ENCODE measurements at places on chromosomes 2 and 18.

DNA sequence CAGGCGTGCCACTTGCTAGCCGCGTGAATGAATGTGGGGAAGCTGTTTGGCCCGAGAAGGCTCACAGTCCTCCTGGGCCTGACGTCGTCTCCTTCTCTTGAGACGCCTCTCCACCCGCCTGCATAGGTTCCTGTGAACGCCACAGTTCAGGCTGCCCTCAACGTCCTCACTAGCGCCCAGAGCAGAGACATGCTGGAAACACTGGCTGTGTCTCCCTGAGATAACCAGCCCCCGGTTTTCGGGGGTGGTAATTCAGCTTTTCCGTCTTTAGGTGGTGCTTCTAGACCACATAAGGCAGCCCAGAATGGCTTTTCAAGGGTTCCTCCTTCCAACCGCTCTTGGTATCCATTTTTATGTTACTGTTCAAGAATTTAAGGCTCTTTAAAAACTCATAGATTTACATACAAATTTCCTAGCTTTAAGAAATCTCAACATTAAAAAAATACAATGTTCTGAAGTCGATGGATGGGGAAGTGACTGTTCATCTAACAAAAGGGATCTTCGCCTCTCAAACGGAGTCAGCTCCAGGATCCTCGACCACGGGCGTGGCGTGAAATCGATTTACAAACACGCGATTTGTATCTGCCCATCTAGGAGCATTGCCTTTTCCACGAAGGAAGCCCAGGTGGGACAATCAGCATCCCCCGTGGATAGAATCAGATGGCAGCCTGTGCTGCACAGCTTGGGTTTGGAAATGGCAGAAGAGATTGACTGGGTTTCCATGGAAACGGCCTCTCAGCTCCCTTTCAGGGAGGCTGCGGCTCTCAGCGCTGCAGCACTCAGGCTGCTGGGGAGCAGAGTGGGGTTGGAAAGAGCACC lies 110.6 kb upstream of the PXDN start:
- no peak for DNase-seq

GRCh38 chr2:228847684-228848083 lies 423.4 kb downstream of the PID1 start:
- DNase-seq, result no peak

DNA sequence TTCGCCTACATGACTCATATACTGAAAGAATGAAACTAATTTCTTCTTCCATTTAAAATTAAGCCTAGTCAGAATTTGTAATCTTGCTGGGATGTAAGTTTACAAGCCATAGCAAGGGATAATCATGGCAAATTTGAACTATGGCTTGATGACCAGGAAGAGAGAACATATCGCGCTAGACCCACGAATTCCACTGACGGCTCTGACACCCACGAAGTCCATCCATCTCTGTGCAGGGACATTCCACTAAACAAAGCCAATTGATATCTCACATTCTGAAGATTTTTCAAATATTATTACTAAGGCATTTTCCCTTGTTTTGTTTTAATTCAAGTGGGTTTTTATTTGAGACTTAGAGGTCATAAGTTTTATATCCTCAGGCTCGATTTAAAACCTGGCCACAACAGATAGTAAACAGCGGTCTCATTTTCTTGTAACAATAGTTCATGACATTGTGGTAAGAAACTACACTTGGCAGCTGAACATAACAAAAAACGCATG lies 113.0 kb downstream of the QPCT start:
- no peak for DNase-seq

DNA sequence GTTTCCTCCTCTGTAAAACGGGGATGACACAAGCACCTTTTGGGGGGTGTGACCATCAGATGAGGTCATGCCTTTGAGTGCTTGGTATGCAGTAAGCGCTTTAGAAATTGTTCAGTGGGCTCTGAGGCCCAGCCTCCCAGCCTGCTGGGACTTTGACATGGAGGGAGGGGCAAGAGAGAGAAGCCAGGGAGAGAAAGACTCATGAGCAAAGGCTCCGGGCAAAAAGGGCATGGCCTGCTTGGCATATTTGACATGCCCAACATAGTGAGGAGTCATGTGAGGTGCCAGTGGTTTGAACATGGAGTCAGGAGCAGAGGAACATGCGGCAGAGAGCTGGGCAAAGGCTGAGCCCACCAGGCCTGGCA lies 14.0 kb downstream of the TNS1 start:
- DNase-seq, result no peak

DNA sequence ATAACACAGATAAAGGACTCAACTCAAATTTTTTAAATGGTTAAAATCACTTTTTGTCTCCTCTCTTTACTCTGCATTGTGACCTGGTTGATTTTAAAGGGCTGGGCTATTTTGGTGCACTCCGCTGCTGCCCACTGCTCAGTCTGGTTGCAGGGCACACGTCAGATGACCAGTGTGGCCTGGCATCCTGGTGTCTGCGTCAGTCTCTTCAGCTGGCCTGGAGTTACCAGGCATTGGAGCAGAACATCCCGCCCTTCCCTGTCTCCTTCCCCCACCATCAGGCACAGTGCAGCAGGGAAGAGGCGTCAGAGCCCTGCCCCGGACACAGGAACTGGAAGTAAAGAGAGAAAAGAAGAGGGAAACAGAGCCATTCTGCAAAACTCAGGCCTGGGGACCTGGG lies 8.9 kb downstream of the C1QL2 start:
- DNase-seq, result no peak

DNA sequence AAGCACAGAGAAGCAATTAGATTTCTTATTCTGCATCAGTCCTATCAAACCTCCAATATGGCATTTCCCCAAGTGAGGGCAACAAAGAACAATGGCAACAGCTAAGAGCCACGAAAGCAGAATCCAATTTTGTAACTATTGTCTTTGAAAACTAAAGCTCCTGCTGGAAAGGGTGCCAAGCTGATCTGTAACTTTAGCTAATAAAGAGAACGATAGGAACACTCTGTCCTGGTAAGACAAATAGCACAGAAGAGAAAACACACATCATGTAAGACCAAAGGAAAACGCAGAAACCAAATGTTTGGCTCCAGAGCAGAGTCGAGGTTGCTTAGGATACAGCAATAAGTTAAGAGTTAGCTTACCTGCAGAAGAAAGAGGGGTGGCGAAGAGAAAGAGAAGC lies 160.5 kb downstream of the STK39 start:
- DNase-seq, result no peak

GRCh38 chr18:44186001-44186400 lies 494.7 kb upstream of the SETBP1 start:
- DNase-seq, result no peak

- DNase-seq, result no peak
Observed at GRCh38 chr2:197704434-197705120, 592 bp upstream of the MARS2 start.

GRCh38 chr18:9683418-9684396 lies 24.4 kb upstream of the RAB31 start:
- DNase-seq, result no peak
